ENCODE measurements at places on chromosomes 7 and 10. TPM values are rescaled to one million over a fixed set of nuclear protein-coding genes. Genes with fewer than 3 reads are reported as not detected.

CUBN gene
- 0.05 TPM for total RNA-seq

CYP2C19 gene
- total RNA-seq = 0.02 TPM

GOLGA7B gene
- 3.6 TPM for total RNA-seq

BET1 gene
- total RNA-seq = 34.8 TPM

GPR15LG gene
- total RNA-seq = not detected

CYP3A7 gene
- not detected for total RNA-seq

EN2 gene
- 0.54 TPM for total RNA-seq

RBP3 gene
- not detected for total RNA-seq
